Tibial nerve (tissue), 4 donors: ENCODE measurements at places on chromosomes 6 and 20.
A peak's percentile ranks its signal among the peaks of the same experiment; 100 is the strongest.

GRCh38 chr6:27591699-27592480 lies 119.0 kb upstream of the ZNF184 start:
- H3K4me3 ChIP-seq = peak overlapping the region; percentile 13
- H3K36me3 ChIP-seq = no peaks in the 10 kb centered on the region
- peaks cover 12% of the 10 kb centered on the region for H3K4me1 ChIP-seq
- no peaks in the 10 kb centered on the region for H3K27me3 ChIP-seq

DNA sequence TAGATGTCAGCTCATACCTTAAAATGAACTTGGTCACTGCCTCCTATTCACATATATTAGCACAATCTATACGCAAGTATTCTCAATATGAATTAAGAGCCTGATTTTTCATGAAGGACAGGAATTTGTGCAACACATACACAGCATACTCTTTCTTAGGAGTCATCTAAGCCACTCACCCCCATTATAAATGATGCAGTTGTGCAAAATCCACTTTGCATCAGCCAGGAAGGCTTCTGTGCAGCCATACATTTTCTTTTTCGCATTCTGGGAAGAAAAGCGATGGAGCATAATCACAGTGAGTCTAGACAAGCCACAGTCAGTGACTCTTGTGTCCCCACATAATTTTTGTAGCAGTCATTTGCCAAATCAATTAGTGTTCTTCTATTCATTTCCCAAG lies 66.5 kb downstream of the ZMYND8 start:
- H3K4me1 ChIP-seq = no peaks in the 10 kb centered on the region
- DNase-seq = no peak
- no peaks in the 10 kb centered on the region for H3K27me3 ChIP-seq

- no peak overlapping the region for H3K27ac ChIP-seq
- peaks cover 15% of the 10 kb centered on the region for H3K36me3 ChIP-seq
- H3K27me3 ChIP-seq = no peaks in the 10 kb centered on the region
- no peak for DNase-seq
Observed at GRCh38 chr6:139174961-139175360, 40.1 kb downstream of the HECA start.

DNA sequence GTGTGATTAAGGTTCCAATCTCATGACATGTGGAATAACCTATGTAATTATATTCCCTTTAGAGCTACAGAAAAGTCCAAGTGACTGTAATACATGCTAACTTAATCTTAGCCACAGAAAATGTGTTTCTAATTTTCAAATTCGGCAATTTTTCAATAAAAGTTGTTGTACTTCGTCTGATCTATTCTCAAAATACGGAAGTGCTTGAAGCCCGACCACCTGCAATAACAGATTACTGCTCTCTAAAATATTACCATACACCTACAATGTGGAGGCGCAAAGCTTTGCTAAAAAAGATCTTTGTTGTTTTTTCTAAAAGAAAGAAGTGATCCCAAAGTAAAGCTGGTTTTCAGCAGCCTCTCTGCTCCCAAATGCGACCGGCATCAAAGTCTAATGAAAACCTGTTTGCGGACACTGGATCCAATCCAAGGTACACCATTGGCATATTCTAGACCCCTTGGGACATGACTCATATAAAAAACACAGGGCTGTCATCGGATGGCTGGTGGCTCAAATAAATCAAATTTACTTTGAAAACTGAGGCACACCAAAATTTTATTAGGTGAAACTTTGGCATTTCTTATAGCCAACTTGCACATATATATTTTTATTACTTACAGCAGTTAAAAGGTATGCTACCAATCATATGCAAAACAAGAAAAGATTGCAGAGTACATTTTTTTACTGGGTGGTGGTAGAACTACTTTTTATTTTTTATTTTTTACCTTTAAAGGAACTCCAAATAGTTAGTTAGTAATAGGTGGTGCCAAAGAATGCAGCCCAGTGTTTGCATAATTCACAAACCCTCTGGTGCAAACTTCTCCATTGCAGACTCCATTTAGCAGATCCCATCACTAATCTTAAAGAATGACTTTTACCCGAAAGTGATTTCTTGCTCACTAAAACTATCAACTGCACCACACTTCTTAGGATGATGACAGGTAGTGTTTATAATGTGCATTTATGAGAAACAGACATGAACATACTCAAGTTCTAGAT lies 118.7 kb upstream of the TBX18 start:
- no peaks in the 10 kb centered on the region for H3K36me3 ChIP-seq
- H3K4me3 ChIP-seq = no peak overlapping the region
- no peak overlapping the region for H3K27ac ChIP-seq
- DNase-seq = no peak

DNA sequence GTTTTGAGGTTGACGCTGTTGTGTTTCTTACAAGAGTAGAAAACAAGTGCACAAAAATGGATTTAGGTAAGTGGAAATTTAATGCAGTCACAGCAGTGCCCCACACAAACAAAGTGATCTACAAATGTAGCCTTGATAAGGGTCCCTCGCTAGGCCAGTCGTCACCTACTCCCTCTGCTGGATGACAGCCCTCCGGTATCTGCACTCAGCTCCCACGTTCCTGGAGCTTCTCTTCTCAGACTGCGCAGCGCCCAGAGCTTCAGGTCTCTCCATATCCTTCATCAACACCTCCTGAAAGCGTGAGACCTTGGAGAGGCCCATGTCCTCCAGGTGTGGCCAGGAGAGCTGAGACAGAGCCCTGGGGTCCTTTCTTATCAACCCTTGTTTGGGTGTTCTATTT lies 58.3 kb upstream of the MAP3K4 start:
- H3K4me1 ChIP-seq = peaks cover 3% of the 10 kb centered on the region
- no peaks in the 10 kb centered on the region for H3K27me3 ChIP-seq
- no peak overlapping the region for H3K4me3 ChIP-seq

GRCh38 chr6:47079638-47080037 lies 37.5 kb upstream of the ADGRF1 start:
- H3K4me1 ChIP-seq = peaks cover 44% of the 10 kb centered on the region
- no peak overlapping the region for H3K4me3 ChIP-seq
- no peaks in the 10 kb centered on the region for H3K27me3 ChIP-seq
- H3K27ac ChIP-seq = no peak overlapping the region

DNA sequence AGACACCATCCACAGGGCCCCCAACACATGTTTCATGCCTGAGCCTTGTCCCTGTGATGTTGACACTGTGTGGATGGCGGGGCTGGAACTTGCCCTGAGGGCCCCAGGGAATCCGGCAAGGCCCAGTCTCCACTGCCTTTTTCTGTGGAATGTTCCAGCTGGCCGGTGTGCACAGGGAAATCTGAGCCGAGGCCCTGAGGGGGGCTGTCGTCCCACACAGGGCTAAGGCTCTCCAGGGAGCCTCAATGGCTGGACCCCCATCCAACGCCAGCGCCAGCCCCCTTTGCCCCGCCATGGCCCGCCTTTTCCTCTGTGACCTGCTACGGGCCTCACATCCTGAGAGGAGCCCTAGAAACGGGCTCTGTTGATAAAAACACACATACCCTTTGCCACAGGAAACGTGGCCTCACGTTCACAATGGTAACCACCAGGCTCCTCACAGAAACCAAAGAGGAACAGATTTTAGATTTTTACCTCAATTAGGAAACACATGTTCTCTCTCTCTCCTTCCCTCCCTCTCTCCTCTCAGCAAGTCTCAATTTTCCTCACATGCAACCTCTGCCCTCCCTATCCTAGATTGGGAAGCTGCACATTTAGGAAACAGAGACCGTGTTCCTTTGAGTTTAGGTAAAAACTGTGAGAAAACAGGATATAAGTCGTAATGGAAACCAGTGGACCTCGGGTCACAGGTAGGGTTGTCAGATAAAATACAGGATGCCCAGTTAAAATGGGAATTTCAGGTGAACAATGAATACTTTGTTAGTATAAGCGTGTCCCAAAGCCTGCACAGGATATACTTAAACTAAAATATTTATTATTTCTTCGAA lies 13.7 kb upstream of the ZNF831 start:
- H3K4me1 ChIP-seq = no peaks in the 10 kb centered on the region
- no peak overlapping the region for H3K4me3 ChIP-seq
- no peaks in the 10 kb centered on the region for H3K36me3 ChIP-seq
- no peak for DNase-seq
- H3K27ac ChIP-seq = peak overlapping the region; percentile 50
- no peaks in the 10 kb centered on the region for H3K27me3 ChIP-seq

DNA sequence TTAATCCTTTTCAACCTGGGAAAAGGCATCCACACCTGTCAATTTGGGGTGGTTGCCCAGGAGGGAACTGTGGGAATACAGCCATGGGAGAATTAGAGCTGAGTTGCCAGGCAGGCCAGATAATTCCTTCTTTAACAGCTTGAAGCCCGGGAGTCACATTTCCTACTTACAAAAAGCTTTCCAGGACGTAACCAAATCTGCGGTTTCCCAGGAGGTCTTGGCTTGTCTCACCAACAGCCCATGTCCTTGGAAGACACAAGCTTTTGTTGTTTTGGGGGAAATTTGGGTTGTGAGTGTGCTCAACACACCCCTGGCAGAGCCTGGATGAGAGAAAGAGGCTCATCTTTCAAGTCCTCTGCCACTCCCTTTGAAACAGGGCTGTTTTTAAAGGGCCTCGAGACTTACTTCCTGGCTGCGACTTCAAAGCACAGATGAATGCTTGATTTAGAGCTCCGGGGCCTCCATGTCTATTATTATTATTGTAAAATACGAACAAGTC lies 465.9 kb upstream of the BTBD3 start:
- H3K36me3 ChIP-seq = no peaks in the 10 kb centered on the region
- H3K4me1 ChIP-seq = peaks cover 5% of the 10 kb centered on the region
- DNase-seq = no peak
- H3K27ac ChIP-seq = no peak overlapping the region
- H3K4me3 ChIP-seq = no peak overlapping the region

DNA sequence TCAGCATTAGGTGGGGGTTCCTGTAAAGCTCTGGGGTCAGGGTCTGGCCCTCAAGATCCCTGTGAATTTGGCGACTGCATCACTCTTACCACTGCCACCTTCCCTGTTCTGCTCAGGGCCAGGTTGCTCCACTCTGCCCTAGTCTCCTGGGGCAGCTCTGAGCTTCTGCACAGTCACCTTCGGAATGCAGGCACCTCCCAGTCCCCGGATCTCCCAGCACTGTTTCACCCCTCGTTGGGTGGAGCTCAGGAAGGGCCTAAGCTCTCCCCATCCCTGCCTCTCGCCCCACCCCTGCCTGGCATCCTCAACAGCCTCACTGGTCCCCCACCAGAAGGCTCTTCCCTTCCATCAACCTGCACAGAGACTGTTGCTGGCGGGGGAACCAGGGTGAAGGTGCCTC lies 46.2 kb downstream of the YTHDF1 start:
- no peak for DNase-seq
- no peaks in the 10 kb centered on the region for H3K36me3 ChIP-seq
- H3K27me3 ChIP-seq = peaks cover 34% of the 10 kb centered on the region
- no peak overlapping the region for H3K27ac ChIP-seq
- H3K4me1 ChIP-seq = peaks cover 13% of the 10 kb centered on the region
- no peak overlapping the region for H3K4me3 ChIP-seq

DNA sequence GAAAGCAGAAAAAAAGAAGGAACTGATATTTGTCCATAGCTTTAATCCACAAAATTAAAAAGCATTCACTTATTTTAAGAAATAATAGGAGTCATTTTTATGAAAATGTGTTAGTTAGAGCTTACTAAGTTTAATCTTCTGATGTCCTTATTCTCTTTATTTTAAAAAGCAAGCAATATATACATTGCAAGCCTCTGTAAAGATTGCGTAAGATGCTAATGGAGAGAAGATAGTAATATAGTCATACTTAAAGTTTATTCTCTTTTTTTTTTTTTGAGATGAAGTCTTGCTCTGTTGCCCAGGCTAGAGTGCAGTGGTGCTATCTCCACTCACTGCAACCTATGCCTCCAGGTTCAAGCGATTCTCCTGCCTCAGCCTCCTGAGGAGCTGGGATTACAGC lies 39.7 kb downstream of the AIG1 start:
- no peak overlapping the region for H3K27ac ChIP-seq
- no peak overlapping the region for H3K4me3 ChIP-seq
- no peak for DNase-seq
- no peaks in the 10 kb centered on the region for H3K27me3 ChIP-seq

- H3K36me3 ChIP-seq = no peaks in the 10 kb centered on the region
- H3K27me3 ChIP-seq = no peaks in the 10 kb centered on the region
- no peak overlapping the region for H3K27ac ChIP-seq
- no peak overlapping the region for H3K4me3 ChIP-seq
- DNase-seq = no peak
Observed at GRCh38 chr6:75532521-75532920, 38.9 kb upstream of the FILIP1 start.

GRCh38 chr6:143536461-143536865 lies 24.9 kb upstream of the FUCA2 start:
- H3K27me3 ChIP-seq = no peaks in the 10 kb centered on the region
- no peaks in the 10 kb centered on the region for H3K36me3 ChIP-seq
